ENCODE measurements at places on chromosomes 4 and X. TPM values are rescaled to one million over a fixed set of nuclear protein-coding genes. Genes with fewer than 3 reads are reported as not detected.

NEXMIF gene
- under 0.01 TPM for total RNA-seq

TEX11 gene
- not detected for total RNA-seq

HHIP gene
- total RNA-seq, result 4.9 TPM

CXCL10 gene
- 3.0 TPM for total RNA-seq

PPM1K gene
- 14.8 TPM for total RNA-seq

CXorf66 gene
- total RNA-seq, result not detected

TAB3 gene
- 10.3 TPM for total RNA-seq

IBSP gene
- total RNA-seq, result not detected

SPINK2 gene
- total RNA-seq, result 2.9 TPM

SYNPO2 gene
- 99.7 TPM for total RNA-seq

NMU gene
- 0.96 TPM for total RNA-seq

RBM47 gene
- 667 TPM for total RNA-seq

ARX gene
- not detected for total RNA-seq

TDO2 gene
- not detected for total RNA-seq

ACE2 gene
- 10.5 TPM for total RNA-seq

TRPC5OS gene
- total RNA-seq, result not detected

CT45A1 gene
- total RNA-seq, result not detected

All from transverse colon (tissue), 4 donors.